ENCODE measurements at places on chromosomes 6 and 20. TPM values are rescaled to one million over a fixed set of nuclear protein-coding genes. Genes with fewer than 3 reads are reported as not detected.
A peak's percentile ranks its signal among the peaks of the same experiment; 100 is the strongest.

C2 gene
- total RNA-seq = 6.2 TPM

GRCh38 chr20:52078289-52078688, 113.3 kb downstream of the ZFP64 start:
- no peak overlapping the region for H3K27ac ChIP-seq
- no peaks in the 10 kb centered on the region for H3K27me3 ChIP-seq
- H3K36me3 ChIP-seq = no peaks in the 10 kb centered on the region
- H3K4me3 ChIP-seq = no peak overlapping the region

DNA sequence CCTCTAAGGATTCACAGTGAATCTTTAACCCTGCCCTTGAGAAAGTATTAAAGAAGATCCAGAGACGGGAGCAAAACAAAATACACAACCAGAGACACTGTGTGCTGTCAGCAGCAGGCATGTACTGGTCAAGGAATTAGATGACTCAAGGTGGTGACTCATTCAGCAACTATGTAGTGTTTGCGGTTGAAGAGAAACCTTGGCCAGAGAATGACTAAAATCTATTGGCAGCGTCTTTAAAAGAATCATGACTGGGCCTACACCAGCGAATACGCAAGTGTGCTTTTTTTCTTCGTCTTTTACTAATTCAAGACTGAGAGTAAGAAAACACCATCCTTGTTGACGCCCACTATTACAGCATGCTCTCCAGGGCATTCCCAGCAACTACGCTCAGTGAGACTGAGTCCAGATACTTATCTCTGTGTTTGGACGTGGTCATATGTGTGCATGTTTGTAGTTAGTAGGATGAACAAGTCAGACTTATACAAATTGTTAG, 72.4 kb upstream of the BACH2 start:
- H3K4me3 ChIP-seq = no peak overlapping the region
- DNase-seq = peak; percentile 62
- H3K27ac ChIP-seq = peak overlapping the region; percentile 96

DNA sequence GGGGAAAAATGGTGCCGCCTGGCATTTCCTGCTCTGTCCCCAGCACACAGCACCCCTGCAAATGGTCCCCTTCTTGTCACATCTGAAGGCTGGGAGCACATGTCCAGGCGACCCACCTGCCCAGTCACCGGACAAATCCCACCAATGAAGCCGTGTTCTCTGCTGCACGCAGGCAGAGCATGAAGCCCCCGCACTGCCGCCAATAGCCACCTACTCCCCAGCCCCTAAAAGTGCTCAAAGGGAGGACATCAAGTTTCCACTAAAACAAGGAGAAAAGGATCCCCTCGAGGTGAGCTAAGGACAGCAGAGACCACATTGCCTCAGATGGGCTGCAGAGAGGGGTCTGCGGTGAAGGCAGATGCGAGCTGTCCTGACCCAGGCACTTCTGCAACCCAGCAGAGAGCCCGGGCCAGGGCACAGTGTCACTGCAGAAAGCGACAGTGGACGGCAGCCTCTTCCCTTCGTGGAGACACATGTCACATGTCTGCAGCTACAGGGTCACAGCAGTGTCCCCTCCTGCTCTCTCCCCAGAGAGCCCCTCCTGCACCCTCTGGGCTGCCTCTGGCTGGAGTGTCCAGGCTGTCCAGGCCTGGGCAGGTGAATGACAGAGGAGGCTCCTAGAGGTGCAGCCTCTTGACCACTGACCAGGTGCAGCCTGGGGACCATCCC, 221.5 kb downstream of the PREX1 start:
- no peaks in the 10 kb centered on the region for H3K27me3 ChIP-seq
- no peak overlapping the region for H3K27ac ChIP-seq
- DNase-seq = no peak
- H3K4me3 ChIP-seq = no peak overlapping the region
- H3K4me1 ChIP-seq = no peaks in the 10 kb centered on the region
- no peaks in the 10 kb centered on the region for H3K36me3 ChIP-seq

ECT2L gene
- total RNA-seq = 0.20 TPM

COL9A3 gene
- 93.9 TPM for total RNA-seq

GRCh38 chr6:157806856-157807215, 16.2 kb upstream of the SNX9 start:
- no peaks in the 10 kb centered on the region for H3K36me3 ChIP-seq
- H3K4me1 ChIP-seq = no peaks in the 10 kb centered on the region
- H3K27me3 ChIP-seq = no peaks in the 10 kb centered on the region
- no peak overlapping the region for H3K4me3 ChIP-seq
- no peak for DNase-seq
